ENCODE measurements at places on chromosomes 16 and 17.

- no peak for DNase-seq
Measured at GRCh38 chr17:82772026-82772425, 20.2 kb downstream of the TBCD start.

GRCh38 chr16:64428463-64429113 lies 693.3 kb downstream of the CDH11 start:
- no peak for DNase-seq

DNA sequence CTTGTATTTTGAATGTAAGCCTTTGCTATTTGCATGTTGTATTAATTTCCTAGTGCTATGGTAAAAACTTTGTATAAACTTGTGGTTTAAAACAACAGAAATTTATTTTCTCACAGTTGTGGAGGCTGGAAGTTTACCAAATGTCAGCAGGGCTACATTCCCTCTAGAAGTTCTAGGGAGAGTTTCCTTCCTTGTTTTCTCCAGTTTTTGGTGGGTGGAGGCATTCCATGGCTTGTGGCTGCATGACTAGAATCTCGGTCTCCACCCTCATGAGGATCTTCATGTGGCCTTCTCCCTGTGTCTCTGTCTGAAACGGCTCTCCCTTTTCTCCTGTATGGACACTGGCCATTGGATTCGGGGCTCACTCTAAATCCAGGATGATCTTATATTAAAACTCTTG lies 482.2 kb upstream of the GOT2 start:
- DNase-seq: no peak

DNA sequence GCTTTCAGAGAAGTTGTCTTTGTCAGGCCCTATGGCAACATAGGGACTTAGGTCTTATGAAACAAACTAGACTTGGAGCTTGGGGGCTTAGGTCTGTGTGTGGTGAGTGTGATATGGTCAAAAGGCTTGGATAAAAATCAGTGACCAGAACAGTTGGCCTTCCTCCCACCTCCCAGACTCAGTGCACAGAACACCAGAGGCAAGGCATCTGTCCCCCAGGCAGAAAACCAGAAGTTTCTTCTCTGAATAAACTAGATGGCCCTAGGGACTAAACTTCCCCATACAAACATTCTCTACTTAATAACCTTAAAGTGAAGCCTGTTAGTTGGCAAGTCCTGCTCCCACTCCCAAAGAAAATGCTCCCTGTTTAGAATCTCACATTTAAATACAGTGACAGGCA lies 39.2 kb upstream of the PMFBP1 start:
- no peak for DNase-seq

DNA sequence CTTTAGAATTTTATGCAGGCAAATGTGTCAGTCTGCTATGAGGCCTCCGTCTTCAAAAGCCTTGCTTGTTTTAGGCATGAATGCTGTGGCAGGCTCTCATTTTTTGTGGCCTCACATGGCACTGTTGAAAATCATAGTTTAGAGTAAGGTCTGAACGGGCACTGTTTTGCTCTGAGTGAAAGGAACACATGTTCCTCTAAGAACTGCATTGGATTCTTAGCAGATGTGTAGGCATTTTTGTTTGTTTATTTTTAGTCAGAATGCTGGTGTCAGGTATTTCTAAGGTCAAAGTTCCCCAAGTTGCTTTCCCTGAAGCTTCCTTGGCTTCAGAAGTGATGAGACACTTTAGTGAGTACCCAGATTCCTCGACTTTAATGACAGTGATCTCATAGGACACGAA lies 173.7 kb downstream of the HS3ST3B1 start:
- DNase-seq: no peak
